Activated CD8-positive, alpha-beta memory T cell treated with anti-CD3 and anti-CD28 coated beads for 36 hours (primary cell): ENCODE measurements at places on chromosomes 6 and 20. TPM values are rescaled to one million over a fixed set of nuclear protein-coding genes. Genes with fewer than 3 reads are reported as not detected.

The GABRR1 gene
- total RNA-seq: not detected

The ITPR3 gene
- 44.0 TPM for total RNA-seq

The GSTA2 gene
- total RNA-seq: not detected

The TSHZ2 gene
- total RNA-seq: 0.76 TPM

The HSPA1L gene
- total RNA-seq: 2.7 TPM

The CLPSL1 gene
- total RNA-seq: not detected

The DNAH8 gene
- 0.04 TPM for total RNA-seq

The ENPP3 gene
- total RNA-seq: 0.84 TPM

The DUSP15 gene
- not detected for total RNA-seq

The C20orf144 gene
- total RNA-seq: 0.32 TPM

The PRICKLE4 gene
- total RNA-seq: not detected

The COQ3 gene
- 19.7 TPM for total RNA-seq

The NOX3 gene
- total RNA-seq: not detected

The HNF4A gene
- not detected for total RNA-seq

The STX11 gene
- 23.1 TPM for total RNA-seq

The AVP gene
- not detected for total RNA-seq

The HDGFL1 gene
- total RNA-seq: not detected

The GNMT gene
- 0.59 TPM for total RNA-seq

The DPPA5 gene
- total RNA-seq: not detected

The SYNDIG1 gene
- not detected for total RNA-seq

The ADISSP gene
- total RNA-seq: 72.3 TPM

The ARG1 gene
- not detected for total RNA-seq

The GLP1R gene
- total RNA-seq: not detected

The BNIP5 gene
- total RNA-seq: not detected

The PTPRK gene
- 9.1 TPM for total RNA-seq

The RAET1L gene
- not detected for total RNA-seq

The EEF1A2 gene
- total RNA-seq: 0.13 TPM

The ACTL10 gene
- total RNA-seq: 4.7 TPM

The CTNNBL1 gene
- 97.8 TPM for total RNA-seq

The LST1 gene
- total RNA-seq: 16.3 TPM

The RSPH4A gene
- not detected for total RNA-seq

The GFRAL gene
- not detected for total RNA-seq

The SLC22A2 gene
- total RNA-seq: not detected

The LCA5 gene
- 0.08 TPM for total RNA-seq

The COL11A2 gene
- total RNA-seq: 1.1 TPM

The LY6G6F gene
- not detected for total RNA-seq

The MED23 gene
- total RNA-seq: 29.0 TPM

The RAD21L1 gene
- not detected for total RNA-seq

The LKAAEAR1 gene
- not detected for total RNA-seq

The CNR1 gene
- not detected for total RNA-seq

The TBXT gene
- total RNA-seq: not detected

The SCGN gene
- not detected for total RNA-seq

The F13A1 gene
- total RNA-seq: not detected

The KHDC1 gene
- 5.9 TPM for total RNA-seq

The ZNF165 gene
- 1.7 TPM for total RNA-seq

The ADGRG6 gene
- total RNA-seq: 0.73 TPM

The OPRM1 gene
- total RNA-seq: not detected

The KIAA0408 gene
- total RNA-seq: 10.8 TPM

The TRIM40 gene
- not detected for total RNA-seq

The LY6G6D gene
- not detected for total RNA-seq

The C6orf120 gene
- total RNA-seq: 23.1 TPM
